ENCODE measurements at places on chromosomes 4 and X.

DNA sequence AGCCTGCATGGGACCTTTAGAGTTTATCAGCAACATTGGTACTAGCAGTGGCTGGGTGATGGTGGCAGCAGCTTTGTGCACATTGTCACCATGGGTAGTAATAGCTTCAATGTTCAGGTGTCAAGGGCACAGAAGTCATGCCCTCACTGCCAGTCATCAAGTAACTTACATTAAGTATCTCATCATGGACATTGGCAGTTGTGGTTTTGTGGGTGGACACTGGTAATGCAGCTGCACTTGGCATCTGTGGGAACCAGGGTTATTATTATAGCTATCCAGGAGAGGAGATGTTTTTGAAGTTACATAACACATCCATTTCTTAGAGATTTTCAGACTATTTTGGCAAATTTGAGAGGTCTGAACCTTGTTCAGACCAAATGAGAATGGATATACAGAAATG, 243.2 kb upstream of the NOCT start:
- DNase-seq, result no peak

DNA sequence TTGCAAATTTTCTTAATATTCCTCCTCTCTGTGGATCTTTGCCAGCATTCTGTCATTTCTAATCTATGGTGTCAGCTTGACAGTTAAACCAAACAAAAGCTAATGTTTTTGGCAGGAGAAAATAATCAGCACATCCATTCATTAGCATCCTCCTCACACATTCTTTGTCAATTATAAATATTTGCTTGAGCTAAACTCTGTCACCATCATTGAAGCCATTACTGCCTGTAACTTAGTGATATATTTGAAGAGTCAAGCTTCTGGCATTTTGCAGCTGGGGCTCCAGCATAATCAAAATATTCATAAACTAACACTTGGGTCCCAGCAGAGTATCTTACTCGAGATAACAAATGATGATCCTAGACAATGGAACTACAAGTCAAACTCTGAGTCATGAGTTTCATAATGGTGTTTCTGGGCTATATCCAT, 126.1 kb downstream of the EIF4E start:
- DNase-seq, result no peak

DNA sequence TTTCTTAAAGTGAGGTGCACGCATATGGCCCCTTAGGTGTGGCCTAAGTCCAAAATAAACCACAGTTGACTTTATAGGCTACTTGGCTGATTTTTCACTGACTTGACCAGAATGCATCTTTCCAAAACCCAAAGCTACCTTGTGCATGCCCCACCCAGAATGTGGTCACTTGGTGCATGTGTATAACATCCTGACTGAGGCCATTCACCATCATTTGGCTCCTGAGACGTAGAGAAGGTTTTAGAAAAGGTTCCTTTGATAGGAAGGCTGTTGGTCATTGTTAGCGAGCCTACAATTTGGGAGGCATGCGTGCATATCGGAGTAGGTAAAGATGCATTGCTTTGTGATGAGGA, 84.6 kb downstream of the PLAC1 start:
- DNase-seq, result no peak

DNA sequence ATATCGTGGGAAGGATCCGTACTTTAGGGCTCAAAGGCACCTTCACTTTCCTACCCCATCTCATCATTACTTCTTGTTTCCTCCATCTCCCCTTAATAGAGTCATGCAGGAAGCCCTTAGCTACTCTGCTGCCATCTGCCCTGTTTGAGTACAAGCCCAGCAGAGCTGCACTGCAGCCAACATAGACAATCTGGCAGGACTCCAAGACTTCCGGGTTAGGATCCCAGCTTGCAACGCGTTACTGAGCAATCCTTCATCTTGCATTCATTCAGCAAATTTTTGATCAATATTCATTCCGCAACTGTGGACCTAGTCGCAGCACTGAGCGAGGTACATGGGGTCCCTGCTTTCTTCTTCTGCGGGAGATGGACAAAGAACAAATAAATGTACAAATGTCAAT, 344.9 kb downstream of the BCOR start:
- no peak for DNase-seq

- DNase-seq, result peak; percentile 24
Observed at GRCh38 chr4:101540336-101540735, 193.0 kb upstream of the PPP3CA start.

- DNase-seq, result no peak
Observed at GRCh38 chrX:17750436-17750835, 13.1 kb downstream of the SCML1 start.

DNA sequence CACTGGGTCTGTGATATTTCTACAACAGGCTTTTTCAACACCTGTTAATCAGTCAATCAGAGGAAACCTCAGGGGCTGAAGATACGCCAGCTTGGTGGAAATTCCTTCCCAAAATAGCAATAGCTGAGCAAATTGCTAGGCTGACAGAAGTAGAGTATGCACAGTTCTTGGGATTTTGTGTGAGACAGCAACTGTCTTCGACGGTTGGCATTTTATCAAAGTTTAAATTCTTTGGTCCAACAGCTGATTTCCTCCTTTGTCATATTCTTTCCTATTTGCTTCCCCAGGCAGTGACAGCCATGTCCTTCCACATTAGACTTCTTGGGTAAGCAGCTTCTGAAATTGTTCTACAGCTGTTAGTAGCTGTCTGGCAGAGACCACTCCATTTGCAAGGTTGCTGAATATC, 8.0 kb upstream of the PALLD start:
- no peak for DNase-seq

GRCh38 chrX:1205681-1206611, 6.5 kb downstream of the CRLF2 start:
- peak; percentile 37 for DNase-seq

DNA sequence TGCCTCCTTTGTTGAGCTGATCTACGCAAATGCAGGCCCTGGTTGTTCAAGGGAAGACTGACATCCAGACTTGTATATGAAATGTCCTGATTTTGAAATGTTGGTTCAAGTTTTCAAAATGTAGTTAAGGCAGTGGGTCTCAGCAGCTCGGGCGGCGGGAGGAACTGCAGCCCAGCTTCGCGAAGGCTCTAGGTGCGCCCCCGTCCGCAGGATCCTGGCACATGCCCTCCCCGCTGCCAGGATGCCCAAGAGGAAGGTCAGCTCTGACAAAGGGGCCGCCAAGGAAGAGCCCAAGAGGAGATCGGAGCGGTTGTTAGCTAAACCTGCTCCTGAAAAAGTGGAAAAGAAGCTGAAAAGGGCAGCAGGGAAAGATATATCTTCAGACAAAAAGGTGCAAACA, 1310.1 kb downstream of the ADGRL3 start:
- no peak for DNase-seq

DNA sequence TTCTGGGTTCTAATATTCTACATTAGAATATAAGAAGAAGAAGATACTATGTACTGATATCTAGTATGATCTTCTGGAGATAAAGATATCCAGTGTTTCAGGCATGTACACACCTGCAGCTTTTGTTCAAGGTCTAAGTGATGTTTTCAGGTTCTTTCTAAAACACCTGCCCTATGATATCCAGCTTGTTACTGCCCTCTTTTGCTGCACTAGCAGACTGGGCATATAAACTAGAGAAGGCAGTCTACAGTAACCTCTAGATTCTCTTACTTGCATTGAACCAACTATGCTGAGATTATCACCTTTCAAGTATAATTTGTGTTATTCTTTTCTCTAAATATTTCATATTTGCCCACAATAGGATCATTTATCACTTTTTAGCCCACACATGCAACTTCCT, 1.9 kb upstream of the FRYL start:
- DNase-seq, result no peak

DNA sequence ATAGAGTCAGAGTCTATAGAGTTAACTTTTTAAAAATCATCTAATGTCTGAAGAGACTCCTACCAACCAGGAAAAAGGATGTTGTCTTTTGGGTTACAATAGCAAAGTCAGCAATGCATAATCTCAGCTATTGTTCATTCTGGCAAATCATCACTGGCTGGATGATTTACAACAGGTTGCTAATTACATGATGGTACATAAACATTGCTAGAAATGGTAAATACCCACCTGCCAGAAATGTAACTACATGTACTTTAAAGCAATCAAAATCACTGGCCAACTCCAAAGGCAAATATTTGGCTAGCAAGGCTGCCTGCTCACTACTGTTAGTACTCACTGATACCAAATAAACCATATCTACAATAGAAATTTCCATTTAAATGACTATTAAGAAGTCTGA, 91.1 kb downstream of the PPP3CA start:
- DNase-seq, result no peak

- DNase-seq, result no peak
Observed at GRCh38 chr4:113643505-113643904, 118.0 kb downstream of the CAMK2D start.

DNA sequence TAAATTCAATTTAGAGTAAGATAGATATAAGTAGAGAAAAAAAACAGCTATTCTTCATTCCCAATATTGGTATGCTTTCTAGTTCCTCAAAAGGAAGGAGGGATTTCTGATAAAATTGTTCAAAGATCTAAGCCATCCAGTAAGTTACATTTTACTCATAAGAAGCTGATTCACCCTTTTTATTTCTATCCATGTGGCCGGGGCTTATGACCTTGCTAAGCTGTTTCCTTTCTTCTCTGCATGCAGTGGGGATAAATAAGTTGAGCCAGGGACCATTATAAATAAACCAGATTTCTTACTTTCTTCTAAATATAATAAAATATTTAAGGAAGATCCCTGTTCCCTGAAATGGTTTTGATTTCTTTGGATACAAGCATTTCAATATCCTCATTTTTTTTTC, 502.3 kb downstream of the PDHA2 start:
- no peak for DNase-seq

DNA sequence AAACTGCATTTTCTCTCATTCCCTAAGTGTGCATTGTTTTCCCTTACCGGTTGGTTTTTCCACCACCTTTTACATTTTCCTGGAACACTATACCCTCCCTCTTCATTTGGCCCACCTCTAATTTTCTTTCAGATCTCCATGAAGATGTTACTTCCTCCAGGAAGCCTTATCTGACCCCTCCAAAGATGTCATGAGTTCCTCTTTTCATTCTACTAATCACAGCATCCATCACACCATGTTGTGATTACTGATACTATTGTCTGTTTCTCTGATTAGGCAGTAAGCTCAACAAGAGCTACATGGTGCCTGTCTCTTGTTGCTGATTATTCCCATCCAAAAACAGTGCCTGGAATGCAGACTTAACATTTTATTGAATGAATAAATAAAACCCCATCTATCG, 2.9 kb upstream of the AFP start:
- peak; percentile 3 for DNase-seq

DNA sequence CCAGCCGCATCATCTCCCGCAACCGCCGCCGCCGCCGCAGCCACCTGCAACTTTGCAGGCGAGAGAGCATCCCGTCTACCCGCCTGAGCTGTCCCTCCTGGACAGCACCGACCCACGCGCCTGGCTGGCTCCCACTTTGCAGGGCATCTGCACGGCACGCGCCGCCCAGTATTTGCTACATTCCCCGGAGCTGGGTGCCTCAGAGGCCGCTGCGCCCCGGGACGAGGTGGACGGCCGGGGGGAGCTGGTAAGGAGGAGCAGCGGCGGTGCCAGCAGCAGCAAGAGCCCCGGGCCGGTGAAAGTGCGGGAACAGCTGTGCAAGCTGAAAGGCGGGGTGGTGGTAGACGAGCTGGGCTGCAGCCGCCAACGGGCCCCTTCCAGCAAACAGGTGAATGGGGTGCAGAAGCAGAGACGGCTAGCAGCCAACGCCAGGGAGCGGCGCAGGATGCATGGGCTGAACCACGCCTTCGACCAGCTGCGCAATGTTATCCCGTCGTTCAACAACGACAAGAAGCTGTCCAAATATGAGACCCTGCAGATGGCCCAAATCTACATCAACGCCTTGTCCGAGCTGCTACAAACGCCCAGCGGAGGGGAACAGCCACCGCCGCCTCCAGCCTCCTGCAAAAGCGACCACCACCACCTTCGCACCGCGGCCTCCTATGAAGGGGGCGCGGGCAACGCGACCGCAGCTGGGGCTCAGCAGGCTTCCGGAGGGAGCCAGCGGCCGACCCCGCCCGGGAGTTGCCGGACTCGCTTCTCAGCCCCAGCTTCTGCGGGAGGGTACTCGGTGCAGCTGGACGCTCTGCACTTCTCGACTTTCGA, 654 bp downstream of the ATOH1 start:
- peak; percentile 23 for DNase-seq

DNA sequence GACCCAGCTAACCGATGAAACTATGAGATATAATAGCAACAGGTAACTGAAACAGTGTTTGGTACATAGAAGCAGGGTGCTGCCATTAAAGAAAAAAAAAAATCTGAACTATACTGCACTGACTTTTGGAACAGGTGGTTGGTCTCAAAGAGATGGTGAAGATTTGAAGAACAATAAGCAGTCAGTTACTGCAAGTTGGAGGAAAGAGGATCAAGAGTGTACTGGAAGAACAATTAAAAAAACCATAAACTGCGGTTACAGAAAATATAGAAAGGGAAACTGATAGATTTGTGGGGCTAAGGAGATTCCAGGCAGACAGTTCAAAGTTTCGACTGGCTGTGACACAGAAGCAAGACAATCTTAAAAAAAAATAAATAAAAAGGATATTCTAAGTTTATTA, 181.9 kb upstream of the TRAM1L1 start:
- DNase-seq, result no peak

GRCh38 chrX:40207626-40208025, 109.9 kb upstream of the BCOR start:
- DNase-seq, result no peak

DNA sequence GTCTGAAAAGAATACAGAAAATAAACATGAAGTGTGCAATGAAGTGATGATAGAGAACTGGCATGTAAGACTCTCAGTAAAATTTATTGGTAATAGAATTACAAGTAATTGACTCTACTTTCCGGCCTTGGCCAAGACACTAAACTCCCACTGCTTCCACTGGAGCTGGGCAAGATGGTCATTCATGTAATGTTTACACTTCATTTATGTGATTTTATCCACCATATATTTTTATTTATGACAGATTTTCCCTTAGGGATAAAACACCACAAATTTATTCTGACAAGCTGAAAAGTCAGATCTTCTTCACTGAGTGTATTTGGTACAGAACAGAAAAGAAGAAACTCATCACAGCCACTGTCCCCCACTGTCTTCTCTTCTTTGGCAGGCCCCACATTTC, 191.9 kb downstream of the SLC39A8 start:
- DNase-seq, result no peak

- no peak for DNase-seq
Observed at GRCh38 chr4:40628888-40629287, 776 bp downstream of the RBM47 start.

GRCh38 chrX:1249101-1249887, 19.3 kb upstream of the CSF2RA start:
- DNase-seq, result peak; percentile 97

DNA sequence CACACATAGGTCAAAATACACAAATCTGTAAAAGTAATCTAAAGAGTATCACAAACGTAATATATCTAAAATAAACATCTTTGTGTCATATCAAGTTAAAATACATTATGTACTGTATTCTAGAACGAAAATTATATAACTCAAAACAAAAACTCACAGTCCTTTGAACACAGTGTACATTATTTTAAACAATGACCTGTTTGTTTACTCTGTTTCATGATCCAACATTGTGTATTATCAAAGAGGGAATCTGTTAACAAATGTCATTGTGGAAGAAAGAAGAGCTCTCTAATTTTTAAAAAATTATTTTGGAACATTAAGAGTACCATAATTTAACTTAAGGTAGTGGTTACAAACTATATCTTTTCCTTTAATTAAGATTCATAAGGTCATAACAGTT, 144.1 kb downstream of the FRYL start:
- no peak for DNase-seq

GRCh38 chr4:52579602-52580272, 79.4 kb downstream of the USP46 start:
- DNase-seq, result no peak
